HCEC 1CT (cell line): ENCODE measurements at places on chromosomes 16 and 17.

DNA sequence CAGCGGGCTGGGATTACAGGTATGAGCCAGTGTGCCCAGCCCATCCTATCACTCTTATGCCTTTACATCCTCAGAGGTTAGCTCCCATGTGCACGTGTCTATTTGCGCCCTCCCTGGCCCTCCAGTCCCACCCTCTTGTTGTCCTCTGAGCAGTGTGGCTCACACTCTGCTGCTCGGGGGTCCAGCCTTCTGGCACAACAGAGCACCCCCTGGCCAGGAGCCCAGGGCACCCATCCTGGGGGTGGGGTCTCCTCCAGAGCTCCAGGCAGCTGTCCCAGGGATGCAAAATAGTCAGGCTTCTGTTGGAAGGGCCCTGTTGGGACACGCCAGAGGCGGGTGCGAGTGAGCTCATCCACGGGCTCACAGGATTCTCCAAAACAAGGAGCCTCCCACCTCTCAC is 11.7 kb upstream of the FAM83G start:
- DNase-seq: no peak

DNA sequence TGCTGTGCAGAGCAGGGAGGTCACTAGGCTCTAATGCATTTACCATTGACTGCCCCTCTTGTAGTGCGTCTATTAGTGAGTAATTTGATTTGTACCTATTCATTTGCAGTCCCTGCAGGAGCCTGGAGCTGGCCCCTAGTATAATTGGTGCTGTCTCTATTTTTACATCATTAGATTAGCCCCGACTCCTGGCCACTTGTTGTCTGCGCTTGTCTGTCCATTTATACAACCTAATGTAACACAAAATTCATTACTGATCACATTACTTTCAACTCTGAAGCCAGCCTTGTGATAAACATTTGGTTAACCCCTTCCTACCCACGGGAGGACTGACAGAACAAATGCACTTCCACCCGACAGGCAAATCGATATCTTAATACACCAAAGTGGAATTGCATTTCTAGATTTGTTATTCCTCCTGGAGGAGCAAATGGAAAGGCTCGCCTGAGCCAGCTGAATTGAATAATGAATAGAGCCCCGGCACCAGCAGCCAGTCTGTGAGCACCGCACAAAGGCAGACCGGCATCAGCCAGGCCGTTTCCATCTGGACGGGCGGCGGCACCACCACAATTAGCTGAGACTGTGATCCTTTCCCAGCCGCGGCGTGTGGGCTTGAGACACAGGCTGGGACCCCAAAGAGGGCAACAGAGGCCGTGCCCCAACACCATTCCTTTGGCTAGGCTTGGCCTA is 18.7 kb upstream of the TBX2 start:
- DNase-seq: no peak

DNA sequence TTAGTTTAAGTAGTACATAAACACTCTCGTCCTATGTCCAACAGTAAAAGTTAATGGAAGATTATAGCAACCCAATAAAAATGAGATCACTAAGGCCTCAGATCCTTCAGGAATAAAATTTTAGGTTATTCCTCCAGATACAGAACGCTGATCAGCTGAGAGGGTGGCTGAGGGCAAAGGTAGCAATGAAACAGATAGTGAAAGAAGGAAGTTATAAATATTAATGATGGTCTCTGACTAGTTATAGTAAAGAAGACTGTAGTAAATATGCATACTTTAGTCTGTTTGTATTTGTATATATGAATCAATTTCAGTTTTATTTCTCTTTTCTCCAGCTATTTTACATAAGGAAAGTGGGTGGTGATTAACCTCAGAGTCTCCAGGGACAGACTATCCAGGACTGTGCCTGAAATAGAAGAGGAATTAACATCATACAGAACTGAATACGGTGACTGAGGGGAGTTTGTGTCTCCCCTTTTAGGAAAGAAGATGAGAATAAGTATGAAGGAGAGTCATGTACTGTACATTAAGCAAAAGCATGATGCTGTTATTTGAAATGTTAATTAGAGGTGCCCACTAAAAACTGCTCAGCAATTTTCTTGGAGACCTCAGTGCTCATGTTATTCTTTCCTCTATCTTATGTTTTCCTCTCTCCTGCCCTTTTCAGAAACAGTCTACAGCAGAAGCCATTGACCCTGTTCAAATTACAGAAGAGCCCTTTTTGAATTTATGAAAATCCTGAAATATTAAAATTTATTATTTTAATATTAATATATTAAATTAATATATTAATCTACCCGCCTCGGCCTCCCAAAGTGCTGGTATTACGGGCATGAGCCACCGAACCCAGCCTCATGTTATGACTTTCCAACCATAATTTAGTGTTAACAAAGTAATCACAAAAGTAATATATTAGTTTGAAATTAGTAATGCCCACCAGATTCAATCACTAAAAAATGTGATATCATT is 36.5 kb upstream of the DHRS7B start:
- DNase-seq: no peak

GRCh38 chr17:48562934-48563333 is 15.2 kb downstream of the HOXB4 start:
- DNase-seq: no peak

- DNase-seq: peak; percentile 15
Measured at GRCh38 chr16:13902677-13903076, 17.3 kb upstream of the ERCC4 start.

GRCh38 chr17:73701701-73702100 is 57.5 kb upstream of the SDK2 start:
- DNase-seq: no peak

DNA sequence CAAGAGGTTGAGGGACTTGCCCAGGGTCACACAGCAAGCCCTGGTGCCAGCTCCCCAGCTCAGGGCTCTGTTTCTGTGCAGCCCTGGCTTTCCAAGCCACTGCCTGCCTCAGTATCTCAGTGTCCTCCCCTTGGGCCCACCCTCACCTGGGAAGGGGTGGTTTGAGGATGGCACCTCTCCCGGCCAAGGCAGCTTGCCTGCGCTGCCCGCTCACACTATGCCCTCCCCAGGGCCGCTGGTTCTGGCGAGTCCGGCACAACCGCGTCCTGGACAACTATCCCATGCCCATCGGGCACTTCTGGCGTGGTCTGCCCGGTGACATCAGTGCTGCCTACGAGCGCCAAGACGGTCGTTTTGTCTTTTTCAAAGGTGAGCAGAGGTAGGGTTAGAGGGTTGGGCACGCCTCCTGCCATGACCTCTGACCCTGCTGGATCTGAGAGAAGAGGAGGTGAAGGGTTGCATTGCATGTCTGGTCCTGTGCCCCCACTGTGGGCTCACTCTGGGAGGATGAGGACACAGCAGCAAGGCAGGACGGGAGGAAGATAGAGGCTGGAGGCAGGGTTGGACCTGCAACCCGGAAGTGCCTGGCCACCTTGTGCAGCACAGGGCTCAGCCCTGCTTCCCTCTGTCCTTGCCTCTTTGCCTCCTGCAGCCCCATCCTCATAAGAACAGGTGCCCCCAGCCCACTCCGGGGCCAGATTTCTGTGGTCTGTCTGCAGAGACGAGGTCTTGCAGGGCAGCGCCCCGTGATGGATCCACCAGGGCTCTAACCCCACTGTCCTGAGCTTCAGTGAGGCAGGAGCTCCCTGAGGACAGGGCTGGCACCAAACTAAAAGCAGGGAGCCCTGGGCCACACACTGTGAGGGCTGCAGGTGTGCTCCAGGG is 16.7 kb downstream of the MMP15 start:
- no peak for DNase-seq

GRCh38 chr16:55871411-55872038 is 3.6 kb downstream of the CES5A start:
- no peak for DNase-seq

GRCh38 chr17:48618256-48618896 is 3.3 kb upstream of the HOXB8 start:
- peak; percentile 81 for DNase-seq

- no peak for DNase-seq
Measured at GRCh38 chr17:49616601-49617131, 41.0 kb downstream of the NXPH3 start.

DNA sequence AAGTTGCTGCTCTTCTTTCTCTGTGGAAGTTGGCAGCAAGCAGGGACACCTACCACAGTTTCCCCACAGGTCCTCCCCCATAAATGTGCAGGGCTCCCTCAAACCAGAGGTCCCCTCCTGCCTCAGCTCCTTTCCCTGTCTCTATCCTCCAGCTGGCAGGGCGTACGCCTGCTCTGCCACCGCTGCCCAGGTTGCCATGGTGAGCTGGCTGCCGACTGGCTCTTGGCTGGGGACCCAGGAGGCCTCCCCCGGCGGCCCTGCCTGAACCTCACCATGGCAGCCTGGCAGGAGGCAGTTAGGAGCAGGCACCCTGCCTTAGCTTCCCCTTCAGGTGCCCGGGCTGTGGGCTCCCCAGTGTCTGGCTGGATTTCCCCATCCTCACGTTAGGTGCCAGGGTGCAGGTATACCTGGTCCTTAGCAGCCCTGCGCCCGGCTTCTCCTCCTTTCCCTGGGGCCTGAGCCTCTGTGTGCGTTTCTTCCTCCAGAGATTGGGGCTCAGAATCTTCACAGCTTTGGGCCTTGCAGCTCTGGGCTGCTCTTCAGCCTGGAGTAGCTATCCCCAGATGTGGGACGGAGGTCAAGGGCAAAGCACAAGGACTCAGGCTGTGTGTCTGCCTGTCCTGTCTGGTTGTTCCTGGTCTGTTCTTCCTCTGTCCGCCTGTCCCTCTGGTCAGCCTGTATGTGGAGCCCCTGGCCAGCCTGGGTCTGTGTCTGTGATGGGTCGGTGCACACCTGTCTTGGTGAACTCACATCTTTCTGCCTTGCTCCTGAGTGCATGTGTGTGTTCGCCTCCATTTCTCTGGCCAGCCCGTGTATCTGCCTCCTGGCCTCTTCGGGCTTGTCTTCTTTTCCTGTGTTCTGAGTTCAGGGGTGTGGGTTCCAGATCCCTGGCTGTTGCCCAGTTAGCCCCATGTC is 15.7 kb downstream of the GJD3 start:
- no peak for DNase-seq

DNA sequence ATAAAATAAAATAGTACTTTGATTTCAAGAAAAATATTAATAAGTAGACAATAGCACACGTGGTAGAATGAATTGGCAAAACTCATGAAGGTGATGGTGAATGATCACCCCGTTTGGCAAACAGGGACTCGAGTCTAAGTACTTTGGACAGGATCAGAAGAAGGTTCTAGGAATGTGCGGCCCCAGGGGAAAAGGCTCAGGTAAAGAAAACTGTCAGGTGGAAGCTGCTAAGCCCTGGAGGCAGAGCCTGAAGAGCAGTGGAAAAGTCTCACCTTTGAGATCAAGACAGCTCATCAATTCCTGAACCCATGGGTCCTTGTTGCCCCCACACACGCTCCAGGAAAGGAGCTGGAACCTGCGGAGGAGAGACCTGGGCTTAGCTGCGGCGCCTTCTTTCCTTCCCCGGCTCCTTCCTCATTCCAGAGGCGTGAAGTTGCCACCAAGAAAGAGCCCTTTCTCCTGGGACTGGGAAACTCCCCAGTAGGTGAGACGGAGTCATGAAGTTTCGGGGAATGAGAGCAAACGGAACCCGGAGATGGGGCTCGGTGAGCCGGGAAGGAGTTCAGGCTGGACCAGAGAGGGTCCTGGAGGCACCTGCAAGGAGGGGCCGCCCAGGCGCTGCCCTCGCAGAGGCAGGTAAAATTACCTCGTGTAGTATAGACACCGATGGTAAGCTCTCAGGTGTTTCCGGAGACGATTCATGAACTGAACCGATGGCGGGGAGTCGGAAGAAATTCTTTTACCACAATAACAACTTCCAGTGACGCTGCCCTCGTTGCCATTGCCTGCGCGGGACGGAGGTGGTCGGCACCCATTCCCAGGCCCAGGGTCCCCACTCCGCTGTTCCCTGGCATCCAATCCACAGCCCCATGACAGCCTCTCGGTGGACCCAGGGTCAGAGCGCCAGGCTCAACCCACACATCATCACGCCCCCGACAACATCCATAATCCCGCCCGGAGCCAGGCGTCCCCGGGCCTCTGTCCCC is 1.2 kb upstream of the ZMYND15 start:
- no peak for DNase-seq

DNA sequence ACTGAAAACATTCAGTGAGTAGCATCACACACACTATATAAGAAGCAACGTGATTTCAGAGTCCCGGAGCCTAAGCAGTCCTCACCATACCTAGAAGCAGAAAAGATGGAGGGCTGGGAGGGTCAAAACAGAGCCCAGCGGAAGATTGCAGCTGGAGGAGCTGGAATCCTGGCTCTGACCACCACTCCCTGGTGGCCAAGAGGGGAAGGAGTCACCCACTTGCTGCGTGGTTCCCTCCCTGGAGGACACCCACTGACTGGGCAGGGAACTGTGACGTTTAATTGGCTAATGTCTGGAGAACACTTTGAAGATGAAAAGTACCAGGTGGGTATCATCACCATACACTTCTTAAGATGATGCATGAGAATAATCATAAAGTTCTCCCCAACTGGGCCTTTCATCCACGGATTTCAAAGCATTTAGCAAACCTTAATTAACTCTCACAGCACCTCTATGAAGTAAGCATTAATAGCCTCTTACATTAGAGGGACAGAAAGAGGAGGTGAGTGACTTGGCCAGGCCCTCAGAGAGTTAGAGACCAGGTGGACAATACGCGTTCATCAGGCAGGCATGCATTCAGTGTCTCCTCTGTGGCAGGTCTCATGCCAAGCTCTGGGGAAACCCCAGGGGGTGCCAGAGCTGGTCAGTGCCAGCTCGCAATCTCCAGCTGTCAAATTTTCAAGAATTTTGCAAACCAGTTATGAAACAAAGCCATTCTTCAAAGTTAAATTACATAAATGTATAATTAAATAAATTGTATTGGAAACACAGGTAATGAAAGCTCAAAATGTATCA is 137.9 kb downstream of the AXIN2 start:
- DNase-seq: no peak

- peak; percentile 68 for DNase-seq
Measured at GRCh38 chr16:3879887-3880564, 487 bp downstream of the CREBBP start.

- no peak for DNase-seq
Measured at GRCh38 chr16:69707920-69708683, 18.3 kb downstream of the NQO1 start.

DNA sequence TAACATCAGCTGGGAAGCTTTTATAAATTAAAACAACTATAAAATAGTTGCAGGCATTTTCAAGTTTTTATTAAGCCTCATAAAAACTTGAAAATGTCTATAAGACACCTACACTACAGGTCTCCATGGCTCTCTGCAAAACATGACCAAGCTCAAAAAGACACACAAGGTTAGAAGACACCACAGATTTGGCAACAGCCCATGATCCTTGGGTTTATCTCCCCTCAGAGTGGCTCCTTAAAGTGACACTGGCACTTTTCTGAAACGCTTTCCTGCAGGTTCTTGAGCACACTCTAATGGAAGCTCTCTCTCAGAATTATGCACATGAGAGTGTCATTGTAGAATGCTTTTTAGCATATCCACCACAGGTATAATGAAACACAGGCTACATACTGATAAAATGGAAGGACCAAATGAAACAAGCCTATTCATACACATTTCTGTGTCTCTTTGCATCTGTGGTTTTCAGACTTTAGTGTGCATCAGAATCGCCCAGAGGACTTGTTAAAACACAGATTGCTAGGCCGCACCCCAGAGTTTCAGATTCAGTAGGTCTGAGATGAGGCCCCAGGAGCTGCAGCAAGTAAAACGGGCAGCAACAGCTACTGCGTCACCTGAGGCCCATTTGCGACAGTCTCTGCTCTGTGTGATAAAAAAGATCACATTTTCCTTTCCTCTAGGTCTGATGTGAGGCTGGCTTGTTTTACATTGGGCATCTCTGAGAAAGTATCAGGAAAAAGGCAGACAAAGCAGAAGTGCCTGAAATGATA is 75.0 kb upstream of the WSB1 start:
- no peak for DNase-seq
